ENCODE measurements at places on chromosomes 16 and 17.

DNA sequence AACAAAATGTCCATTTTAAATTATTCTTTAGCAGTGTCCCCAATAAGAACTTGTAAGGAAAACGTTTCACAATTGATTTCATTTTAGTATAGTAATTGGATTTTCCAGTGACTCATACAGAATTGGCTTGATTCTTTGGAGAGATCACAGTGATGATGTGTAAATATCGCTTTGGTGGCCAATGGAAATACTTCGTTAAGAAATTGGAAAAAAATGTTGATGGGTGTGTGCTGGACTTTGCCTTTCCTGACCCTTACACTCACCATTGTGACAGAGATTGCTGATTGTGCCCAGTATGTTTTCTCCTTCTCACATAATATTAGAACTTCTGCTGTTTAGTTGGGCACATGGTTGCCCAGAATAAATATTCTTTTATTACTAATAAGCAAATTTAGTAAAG, 7.4 kb upstream of the EFCAB13 start:
- DNase-seq: no peak

DNA sequence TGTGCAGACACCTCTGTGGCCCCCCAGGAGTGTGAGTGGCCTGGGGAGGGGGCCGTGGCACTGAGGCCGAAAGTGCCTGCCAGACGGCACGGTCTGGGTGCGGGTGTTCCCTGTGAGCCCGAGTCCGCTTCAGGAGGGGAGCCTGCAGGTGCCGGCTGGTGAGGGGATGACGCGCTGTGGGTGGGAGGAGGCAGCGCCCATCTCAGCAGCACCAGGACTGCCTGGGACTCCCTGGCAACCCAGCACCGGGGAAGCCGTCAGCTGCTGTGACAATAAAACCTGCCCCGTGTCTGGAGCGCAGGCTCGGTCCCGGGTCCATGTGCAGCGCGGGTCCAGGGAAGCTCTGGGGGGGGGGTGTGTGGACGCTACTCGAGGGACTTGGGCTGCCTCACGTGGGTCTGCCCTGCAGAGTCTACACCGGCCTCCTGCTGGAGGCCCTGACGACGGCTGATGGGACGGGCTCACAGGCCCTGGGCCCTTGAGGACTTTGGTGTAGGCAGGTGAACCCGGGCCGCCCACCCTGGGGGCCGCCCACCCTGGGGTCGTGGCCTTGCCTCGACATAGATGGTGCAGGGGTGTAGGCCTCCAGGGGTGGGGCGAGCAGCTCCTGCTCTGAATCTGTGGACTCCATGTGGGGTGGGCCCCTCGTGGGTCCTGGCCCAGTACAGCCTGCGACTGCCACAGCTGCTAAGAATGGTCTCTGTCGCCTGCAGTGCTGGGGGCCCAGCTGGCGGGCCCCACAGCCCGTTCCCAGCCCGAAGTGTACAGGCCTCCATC, 5.9 kb upstream of the RAB40C start:
- DNase-seq: no peak

DNA sequence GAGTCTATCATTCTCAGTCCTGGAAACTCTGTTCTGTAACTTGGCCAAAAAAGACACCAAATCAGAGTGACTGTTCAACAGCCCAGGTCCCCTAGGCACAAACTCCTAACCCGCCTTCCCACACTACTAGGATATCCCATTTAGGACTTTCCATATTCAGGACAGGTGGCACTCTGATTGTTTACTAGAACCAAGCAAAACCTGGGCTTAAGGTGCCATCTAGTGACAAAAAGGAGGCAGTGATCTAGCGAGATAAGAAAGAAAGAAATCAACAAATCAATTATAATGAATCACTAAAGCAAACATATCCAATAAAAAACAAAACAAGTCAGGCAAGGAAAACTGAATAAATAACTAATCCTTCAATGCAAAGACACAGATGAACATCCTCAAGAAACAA, 203.9 kb downstream of the CEP112 start:
- DNase-seq: no peak

- DNase-seq: no peak
Observed at GRCh38 chr17:65314212-65314611, 177.0 kb downstream of the RGS9 start.

GRCh38 chr17:76969598-76970172, 101.5 kb downstream of the MGAT5B start:
- DNase-seq: no peak

- no peak for DNase-seq
Observed at GRCh38 chr17:4108397-4108796, 34.4 kb downstream of the ZZEF1 start.

DNA sequence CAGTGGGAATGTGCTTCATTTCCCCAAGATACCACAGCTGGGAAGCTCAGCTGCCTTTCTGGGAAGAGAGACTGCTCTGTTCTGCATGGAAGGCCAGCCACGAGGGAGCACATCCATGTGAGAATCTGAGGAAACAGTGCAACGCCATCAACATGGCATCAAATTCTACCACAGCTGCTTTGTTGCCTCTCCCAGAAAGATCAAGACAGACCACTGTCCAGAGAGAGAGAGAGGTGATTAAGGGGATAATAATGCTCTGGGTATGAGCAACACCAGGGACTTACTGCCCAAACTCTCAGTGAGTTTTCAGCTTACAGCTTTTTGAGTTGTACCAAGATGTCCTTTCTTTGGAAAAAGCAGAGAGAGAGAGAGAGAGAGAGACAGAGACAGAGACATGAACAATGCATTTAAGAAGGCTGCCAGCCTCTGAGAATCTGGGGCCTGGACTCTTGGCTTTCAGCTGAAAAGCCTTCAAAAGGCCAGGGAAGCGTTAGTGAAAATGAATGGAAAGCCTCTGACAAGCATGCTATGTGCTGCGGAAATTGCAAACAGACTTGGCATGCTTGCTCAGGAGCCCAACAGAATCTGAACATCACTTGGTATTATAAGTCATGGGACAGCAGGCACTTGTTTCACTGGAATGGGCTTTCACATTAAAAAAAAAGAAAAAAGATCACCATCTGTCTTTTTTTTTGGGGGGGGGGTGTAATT, 223.1 kb downstream of the MAP2K6 start:
- no peak for DNase-seq

DNA sequence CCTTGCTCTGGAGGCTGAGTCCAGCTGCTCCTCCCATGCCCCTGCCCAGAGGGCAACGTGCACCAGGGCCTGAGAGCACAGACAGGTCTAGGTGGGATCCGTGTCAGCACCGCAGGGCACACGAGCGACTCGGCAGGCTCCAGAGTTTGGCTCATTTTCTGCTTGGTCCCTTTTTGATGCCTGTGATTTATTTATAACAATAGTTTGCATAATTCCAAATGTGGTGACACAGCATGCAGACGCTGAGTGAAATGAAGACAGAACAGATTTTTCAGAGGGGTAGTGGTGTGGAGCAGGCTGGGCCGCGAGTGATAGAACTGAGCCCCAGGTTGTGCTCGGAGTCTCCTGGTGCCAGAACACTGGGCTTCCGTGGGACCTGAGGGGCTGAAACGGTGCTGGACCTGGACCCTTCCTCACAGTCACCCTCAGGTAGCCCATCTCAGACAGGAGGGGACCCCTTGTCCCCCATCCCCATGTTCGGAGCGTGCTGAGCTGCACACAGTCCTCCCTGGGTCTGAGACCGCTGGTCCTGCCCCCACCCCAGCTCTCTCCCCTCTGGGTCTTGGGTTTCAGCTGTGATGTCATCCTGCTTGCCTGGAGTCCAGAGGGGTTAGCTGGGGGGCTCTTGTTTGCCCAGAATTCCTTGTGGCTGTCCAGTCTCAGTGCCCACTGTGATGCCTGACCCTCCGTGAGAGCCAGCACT, 95.9 kb downstream of the METRNL start:
- DNase-seq: no peak

DNA sequence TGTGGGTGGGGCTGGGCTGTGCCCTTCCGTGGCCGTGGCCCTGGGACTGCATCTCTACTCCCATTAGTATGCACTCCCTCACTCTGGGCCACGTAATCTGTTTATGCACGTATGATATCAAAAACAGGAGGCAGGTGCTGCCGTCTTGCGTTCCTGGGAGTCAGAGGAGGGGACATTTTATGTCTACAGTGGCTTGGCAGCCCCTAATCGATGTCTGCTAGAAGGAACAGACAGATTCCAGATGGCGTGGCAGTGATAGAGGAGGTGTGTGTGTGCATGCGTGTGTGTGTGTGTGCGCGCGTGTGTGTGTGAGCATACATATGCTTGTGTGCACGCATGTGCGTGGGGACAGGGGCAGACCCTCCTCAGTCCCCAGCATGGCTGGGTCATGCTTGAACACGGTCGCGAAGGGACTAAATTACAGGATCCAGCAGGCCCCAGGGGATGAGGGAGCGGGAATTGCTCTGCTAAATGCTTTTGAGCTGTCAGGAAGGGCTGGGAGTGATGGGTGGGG, 44.7 kb downstream of the SREBF1 start:
- DNase-seq: no peak

- no peak for DNase-seq
Observed at GRCh38 chr17:69031839-69032238, 28.9 kb downstream of the ABCA9 start.

DNA sequence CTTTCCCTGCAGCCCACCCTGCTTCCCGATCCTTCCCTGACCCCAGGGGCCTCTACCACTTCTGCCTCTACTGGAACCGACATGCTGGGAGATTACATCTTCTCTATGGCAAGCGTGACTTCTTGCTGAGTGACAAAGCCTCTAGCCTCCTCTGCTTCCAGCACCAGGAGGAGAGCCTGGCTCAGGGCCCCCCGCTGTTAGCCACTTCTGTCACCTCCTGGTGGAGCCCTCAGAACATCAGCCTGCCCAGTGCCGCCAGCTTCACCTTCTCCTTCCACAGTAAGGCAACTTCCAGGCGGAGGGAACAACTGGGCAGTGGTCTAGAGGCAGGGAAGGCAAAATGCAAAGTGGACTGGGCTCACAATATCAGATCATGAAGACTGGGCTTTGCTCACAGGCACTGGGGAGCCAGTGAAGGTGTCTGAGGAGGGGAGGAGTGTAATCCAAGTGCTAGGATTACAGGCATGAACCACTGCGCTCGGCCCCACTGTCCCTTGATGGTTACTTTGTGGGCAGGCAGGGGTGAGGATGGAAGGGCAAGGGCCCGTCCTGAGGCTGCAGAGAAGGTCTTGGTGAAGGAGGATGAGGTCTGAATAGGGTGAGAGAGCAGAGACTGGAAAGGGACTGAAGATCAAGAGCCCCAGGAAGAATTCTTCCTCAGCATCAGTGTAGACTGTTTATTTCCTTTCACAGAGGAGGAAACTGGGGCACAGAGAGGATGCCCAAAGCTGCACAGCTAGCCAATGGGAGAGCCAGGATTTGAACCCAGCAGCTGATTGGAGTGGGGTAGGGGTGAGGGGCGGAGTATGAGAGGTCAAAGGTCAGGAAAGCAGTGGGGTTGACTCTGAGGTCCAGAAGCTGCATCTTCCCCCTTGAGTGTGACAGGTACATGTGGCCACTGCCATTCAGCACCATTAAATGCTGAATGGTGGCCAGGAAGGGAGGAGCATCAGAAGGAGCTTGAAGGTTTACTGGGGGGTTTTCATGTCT, 16.5 kb upstream of the ADGRG3 start:
- no peak for DNase-seq

DNA sequence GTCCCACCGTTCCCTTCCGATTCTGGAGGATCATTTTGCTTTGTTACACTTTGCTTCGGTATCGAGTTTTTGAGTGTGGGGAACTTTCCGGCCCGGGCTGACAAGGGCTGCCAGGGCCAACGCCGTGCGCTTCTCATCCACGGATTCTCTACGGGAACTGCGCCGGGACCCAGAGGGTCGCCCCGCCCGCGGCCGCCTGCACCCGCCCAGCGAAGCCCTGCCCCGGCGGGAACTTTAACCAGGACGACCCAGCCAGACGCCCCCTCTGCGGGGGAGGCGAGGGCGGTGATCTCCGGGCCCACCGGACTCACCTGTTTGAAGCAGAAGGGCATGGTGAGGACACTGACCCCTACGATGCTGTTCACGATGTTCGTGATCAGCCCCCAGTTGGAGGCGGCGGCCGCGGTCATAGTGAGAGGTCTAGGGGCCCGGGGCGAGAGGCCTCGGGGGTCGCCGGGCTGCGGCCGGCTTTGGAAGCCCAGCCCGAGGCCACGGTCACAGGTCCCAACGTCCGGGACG, 536 bp downstream of the SLC38A10 start:
- DNase-seq: peak; percentile 49

DNA sequence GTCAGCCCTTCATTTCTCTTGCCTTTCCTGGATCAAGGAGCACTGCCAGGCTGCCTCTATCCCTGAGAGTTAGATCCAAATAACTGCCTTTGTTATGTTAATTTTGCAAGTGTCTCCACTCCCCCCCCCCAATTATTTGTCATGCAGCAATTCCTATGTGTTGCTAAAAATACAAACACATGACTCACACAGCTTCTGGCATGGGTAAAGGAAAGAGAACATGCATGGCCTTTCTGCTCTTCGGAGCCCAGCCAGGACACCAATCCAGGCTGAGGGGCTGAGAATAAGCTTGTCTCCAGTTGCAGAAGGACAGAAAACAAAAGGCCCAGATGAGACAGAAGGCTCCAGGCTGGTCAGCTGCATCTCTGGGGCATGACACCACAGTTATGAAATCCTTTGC, 148.0 kb upstream of the TNRC6C start:
- no peak for DNase-seq

DNA sequence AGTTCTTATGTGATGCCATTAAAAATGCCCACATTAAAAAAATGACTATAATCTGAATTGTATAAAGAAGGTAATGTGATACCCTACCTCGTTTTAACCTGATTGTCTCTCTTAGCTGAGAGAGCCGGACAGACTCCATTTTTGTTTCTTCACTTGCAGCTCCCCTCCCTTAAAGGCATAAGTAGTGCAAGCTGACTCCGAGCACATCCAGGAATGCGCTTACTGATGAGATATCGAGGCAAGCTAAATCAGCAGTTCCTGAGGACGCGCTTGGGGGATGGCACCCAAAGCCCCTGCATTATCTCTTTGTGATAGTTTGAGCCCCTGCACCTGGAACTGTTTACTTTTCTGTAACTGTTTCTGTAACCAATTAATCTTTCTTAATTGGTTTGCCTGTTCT, 6.3 kb downstream of the KRT24 start:
- no peak for DNase-seq

GRCh38 chr17:32495359-32496231, 8.8 kb downstream of the CDK5R1 start:
- DNase-seq: no peak

- no peak for DNase-seq
Observed at GRCh38 chr16:81717662-81718189, 61.4 kb upstream of the PLCG2 start.

GRCh38 chr16:86052115-86052670, 153.2 kb downstream of the IRF8 start:
- no peak for DNase-seq

- peak; percentile 78 for DNase-seq
Observed at GRCh38 chr16:74862743-74863244, 88.2 kb upstream of the FA2H start.

Data from erythroblast (primary cell).